Posterior cingulate gyrus (tissue), 11 donors: ENCODE measurements at places on chromosomes 1 and 21.
A peak's percentile ranks its signal among the peaks of the same experiment; 100 is the strongest.

DNA sequence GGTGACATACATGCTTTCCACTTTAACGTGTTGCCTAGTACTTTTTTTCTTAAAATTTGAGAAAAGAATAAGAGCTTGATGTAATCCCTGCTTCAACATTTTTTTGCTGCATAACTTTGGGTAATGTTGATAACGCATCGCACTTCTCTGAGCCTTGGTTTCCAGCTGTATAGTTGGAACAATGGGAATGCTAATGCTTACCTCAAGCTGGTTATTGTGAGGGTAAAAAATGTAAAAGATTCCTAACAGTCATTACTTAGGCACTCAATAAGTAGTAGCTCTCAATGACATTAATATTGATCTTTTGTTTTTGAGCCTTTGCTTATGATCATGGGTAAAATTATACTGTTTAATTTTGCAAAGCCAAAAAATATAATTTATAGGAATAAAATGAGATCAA is 683.3 kb upstream of the CXADR start:
- DNase-seq: no peak

DNA sequence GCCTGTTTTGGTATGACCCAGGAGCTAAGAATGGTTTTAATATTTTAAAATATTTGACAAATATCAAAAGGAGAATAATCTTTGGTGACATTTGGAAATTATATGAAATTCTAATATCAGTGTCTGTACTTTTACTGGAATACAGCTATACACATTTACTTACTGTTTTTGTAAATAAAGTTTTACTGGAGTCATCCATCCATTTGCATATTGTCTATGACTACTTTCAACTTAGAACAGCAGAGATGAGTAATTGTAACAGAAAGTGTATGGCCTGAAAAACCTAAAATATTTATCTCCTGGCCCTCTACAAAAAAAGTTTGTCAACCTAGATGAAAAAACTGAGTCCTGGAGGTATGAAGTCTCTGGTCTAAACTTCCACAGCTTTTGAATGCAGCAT is 5.8 kb upstream of the MAP3K7CL start:
- no peak for DNase-seq

DNA sequence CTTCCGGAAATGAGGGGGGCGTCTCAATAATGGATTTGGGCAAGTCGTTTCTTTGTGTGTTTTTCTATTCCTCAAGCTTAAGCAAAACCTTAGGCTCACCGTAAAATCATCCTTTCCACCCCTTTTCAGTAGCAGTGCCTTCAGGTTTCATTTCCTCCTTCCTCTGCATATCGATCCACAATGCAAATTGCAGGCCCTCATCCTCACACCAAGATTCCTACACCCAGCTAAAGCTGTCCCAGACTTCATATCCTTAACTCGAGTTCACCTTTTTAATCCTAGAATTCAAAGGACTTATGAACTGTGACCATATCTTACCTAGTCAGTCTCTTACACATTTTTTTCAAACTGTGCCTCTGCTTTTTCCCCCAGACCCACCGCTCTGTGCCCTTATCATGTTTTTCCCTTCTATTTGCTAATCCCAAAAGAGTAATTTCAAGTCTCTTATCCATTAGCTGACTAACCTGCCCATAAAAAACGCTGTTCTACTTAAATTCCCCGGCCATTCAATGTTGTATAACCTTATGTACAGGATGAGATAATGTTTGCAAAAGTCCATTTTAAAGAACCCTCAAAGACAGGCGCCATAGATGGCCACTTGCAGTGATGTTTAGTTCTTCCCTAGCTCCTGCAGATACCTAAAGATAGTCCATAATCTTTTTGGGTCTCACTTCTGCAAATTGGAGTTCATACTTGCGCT is 1.5 kb downstream of the AKIRIN1 start:
- no peak for DNase-seq

- DNase-seq: no peak
Measured at GRCh38 chr1:39335216-39335615, 130.7 kb downstream of the MACF1 start.

GRCh38 chr1:232045139-232045994 is 418.8 kb downstream of the DISC1 start:
- DNase-seq: no peak

GRCh38 chr1:32216566-32216965 is 5.6 kb downstream of the TMEM234 start:
- no peak for DNase-seq

- no peak for DNase-seq
Measured at GRCh38 chr1:226436472-226436854, 28.6 kb upstream of the PARP1 start.

DNA sequence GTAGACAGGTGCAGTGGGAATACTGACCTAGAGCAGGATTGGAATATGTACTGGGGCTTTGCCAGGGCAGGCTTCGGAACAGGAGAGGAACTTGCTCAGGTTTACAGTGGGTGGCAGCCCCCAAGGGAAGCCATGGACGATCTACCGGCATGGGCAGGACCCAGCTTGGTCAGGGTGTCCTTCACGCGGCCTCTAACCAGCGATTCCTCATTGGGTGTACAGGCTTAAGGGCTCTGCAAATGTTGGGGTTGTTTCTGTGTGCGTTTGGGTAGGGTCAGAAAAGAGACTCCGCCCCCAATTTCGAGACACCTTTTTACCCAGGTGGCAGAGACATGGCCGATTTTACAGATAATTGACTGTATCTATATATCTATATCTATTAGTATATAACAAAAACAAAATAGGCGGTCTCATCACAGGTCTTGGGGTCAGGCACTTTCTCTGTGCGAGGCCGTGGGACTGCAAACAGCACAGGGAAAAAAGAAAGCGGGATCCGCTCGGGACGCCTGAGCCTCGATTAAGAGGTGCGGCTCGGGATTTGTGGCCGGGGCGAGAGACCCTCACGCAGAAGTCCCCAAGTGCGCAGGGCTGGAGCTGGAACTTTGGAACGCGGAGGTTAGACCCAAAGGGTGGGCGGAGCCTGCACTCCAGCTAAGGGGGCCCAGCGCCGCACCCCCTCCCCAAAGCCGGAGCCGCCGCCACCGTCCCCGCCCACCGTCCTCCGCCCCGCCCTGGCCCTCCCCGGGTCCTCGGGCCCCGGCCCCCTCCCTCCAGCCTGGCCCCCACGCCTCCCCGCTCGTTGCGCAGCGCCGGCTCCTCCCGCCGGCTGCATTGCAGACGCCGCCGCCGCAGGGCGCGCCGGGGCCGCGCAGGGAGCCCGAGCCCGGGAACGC is 67.5 kb upstream of the VAMP3 start:
- no peak for DNase-seq

- no peak for DNase-seq
Measured at GRCh38 chr1:76824106-76824505, 43.2 kb upstream of the ST6GALNAC5 start.

DNA sequence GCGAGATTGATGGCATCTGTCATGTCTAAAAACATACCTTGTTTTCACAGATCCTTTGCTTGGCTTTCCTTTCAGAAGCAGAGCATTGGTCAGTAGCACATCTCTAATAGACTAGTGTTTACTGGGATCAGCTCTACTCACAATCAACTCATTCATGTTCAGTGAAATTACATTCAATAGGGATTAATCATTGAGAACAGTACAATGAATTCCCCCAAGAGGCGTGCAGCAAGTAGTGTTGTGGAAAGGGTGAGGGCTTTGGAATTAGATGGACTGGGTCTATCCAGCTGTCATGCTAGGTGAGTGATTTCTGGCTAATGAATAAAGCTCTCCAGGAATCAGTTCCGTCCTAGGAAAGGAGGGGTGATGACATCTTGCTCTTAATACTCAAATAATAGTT is 155.2 kb upstream of the COA6 start:
- DNase-seq: no peak

GRCh38 chr1:97350662-97351061 is 570.2 kb downstream of the DPYD start:
- DNase-seq: no peak

GRCh38 chr1:116038679-116039078 is 62.4 kb downstream of the SLC22A15 start:
- no peak for DNase-seq

DNA sequence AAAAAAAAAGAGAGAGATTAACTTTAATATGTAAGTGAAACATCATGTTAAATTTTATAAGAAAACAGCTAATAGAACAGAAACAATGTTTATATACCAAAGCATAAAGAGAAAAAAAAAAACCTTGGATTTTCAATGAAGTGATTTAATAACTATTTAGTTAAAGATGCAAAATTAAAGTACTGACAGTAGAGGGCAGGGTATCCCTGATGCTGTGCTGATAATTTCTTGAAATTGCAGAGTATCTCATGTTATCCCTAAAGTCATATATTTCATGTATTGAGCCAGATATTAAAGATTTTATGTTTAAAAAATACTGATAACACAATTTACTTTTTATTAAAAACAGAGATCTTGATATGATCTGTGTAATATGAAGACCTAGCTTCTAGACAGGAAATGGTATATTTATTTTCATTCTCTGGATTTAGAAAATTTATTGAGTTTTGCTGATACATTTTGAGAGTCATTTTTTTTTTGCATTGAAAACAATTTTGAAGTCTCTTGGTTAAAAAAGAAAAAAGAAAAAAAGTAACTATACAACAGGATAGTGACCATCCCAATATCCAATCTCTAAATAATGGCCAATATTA is 273.2 kb downstream of the USP25 start:
- no peak for DNase-seq

DNA sequence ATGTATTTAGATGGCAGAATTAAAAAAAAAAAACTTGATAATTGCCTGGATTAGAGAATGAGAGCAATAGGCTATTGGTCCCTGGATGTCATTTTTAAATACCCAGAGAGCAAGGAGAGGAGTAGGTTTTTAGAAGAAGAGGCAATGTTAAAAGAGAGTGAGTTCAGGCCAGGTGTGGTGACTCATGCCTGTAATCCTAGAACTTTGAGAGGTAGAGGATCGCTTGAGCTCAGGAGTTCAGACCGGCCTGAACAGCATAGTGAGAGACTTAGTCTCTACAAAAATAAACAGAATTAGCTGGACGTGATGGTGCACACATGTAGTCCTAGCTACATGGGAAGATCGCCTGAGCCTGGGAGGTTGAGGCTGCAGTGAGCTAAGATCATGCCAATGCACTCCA is 15.9 kb upstream of the MUTYH start:
- no peak for DNase-seq

DNA sequence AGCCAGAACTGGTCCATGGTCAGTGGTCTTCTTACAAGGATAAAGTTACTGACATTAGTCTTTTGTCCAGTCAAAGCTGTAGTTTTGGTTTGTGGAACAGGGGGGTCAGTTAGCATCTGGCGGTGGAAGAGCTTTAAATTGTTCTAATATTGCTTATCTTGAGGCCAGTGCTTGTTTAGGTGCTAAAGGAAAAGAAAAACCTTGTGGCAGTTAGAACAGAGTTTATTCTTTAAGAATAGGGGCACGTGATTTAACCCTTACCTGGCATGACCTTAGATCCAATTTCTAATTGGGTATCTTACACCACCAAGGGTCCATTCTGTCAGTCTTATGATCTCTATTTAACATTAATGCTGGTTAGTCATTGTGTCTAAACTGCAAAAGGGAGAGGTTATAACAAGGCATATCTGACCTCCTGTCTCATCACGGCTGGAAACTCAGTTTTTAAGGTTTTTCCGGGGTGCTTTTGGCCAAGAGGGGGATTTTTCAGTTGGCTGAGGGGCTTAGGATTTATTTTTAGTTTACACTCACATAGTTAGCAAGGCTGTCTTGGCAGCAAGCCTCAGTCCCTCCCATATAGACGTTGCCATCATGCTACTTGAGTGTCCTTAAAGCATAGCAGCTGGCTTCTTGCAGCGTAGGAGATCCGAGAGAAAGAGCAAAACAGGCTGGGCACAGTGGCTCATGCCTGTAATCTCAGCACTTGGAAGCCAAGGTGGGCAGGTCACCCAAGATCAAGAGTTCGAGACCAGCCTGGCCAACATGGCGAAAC is 60.1 kb upstream of the FAM89A start:
- DNase-seq: no peak

DNA sequence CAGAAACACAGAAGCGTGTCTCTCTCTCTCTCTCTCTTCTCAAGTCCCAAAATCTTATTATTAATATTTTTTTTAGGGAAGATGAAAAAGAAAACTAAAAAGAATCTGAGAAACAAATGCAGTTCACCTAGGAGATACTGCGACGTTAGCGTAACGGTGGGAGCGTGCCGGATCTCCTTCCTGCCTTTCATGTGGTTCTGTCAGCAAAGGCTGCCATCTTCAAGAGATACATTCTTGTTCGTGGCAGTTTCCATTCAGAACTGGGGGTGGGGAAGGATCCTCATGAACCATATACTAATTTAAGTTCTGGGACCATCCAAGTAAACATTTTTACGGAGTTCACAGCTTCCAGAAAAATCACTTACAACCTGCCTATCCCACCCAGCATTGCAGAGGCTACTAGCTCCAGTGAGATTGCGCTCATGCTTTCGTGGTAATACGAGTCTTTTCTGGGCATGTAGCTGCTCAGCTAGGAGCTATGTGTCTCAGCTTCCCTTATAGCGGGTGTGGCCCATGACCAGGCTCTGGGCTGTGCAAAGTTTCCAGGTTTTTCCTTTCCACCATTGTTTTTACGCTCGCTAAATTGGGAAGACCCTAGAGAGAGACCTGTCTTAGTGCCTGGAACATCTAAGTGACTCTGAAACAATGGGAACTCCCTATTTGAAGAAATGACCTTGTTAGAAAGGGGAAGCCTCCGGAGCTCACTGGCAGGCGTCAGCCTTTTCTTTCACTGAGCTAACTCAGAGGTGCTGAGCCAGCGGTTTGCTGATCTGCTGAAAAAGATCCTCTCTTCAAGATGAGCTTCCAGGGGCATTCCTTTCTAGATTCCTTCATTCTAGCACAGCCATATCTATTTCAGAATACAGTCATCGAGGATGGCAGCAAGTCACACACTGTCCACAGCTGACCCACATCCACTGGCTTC is 17.3 kb downstream of the SLAMF1 start:
- peak; percentile 9 for DNase-seq

DNA sequence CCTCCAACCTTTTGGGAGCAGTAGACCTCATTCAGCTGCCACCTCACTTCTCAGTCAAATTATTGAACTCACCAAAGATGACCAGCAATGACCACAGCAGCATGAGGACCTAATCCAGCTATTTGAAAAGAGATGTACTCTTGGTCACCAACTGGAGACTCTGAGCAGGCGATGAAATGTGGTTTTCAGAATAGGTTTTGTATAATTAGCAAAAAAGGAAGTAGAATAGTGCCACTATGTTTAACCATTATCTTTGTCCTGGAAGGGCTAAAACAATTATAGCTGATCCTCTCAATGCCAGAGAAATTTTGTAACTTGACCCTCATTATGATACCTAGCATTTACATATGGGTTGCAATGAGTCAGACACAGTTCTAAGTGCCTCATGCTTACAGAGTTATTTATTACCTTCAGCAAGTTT is at the start of gene FCRL2:
FCRL2 (minus strand) TSS at position 162 of the 421 bp plus-strand sequence; CDS start at position 103, 59 bp downstream.
- no peak for DNase-seq

DNA sequence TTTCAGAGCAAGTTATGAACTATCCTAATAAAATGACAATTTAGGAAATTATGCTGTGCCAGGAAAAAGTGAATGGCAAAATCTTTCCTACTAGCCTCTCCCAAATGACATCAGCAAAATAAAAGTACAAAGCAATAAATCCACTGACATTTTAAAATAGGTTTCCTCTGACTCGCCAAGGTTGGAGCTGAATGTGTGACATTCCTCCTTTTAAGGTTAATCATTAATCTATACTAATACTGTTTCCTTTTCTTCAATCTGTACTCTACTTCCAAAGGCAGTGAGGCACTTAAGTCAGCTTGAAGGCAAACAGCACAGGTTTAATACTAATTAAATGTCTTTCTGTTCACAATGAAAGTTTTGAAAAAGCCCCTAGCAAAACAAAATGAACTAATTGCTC is 15.7 kb downstream of the RNF19B start:
- no peak for DNase-seq
